Activated T-helper 2 cell treated with anti-CD3 and anti-CD28 coated beads, Interferon-gamma antibody, Interleukin-2, Interleukin-4, amounts not matched to agents 10 μg/mL and 5 μg/mL and 100 μg/mL, durations not matched to agents 14 hours and 24 hours and 36 hours (primary cell): ENCODE measurements at places on chromosomes 3 and 15.

DNA sequence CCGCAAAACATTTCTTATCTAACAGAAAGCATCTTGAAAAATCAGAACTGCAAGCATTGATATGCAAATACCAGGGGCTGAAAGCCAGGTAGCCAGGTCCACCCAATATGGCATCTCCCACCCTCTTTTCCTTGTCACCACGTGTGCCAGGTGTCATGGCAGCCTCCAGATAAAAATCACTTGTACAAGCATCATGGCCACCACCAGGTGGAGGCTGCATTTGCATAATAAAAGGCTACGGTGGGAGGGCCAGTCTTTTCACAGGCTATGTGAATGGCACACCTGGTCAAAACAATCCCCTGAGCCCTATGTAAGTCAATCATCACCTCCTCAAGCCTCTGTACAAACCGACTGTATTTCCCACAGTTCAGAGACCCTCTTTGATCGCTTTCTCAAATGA, 1233.1 kb upstream of the ALCAM start:
- no peak for DNase-seq

DNA sequence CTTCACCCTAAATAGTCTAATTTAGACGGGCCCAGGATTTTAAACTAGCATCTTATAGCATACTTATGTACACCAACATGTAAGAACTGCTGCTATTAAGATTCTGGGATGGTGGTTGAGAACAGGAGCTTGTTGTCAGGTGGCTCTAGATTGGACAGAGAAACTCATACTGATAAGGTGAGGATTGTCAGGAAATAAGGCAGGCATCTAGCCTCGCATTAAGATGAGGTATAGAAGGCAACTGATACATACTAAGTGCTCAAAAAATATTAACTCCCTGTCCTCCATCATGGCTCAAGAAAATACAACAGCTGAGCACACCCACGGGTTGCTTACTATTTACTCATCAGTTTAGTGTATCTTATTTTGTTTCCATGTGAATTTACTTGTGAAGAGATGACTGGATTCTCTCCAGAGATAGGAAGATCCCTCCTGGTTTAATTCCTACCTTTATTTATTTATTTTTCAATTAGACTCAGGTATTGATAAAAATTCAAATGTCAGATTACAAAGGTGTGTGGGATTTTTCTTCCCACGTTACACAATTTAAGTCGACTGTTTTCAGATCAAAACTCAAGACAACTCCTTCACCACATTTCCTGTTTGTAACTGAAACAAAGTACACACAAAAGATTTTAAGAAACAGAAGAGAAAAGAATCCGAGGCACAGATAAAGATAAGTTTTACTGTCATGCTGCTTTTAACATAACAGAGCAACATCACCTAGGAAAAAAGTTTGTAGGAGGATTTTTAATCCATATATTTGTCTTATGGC, at the start of gene TRAT1:
TSS of gene TRAT1 (plus strand) at position 664 of the 775 bp plus-strand sequence. CDS start 142 bp downstream, outside the sequence.
- DNase-seq = no peak

- DNase-seq = no peak
These were observed 9.6 kb downstream of the CLEC3B start for GRCh38 chr3:45035441-45036301.

DNA sequence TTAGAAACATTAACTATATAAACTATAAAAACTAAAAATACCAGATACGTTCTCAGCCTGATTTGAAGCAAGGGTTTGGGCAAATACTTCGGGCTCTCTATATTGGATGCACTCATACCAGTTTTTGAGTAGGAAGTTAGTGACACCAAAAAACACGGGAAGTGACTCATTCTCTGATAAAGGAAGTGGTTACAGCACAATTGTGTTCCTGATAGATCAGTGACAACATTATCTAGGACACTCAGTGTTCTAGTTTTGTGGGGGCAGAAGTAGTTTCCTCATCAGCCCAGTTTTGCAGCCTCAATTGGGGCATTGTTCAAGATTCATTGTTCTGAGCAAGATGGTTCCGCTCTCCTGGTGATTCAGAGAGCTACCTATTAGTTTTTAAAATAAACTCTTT, 469.6 kb upstream of the DPPA4 start:
- DNase-seq = peak; percentile 26

- no peak for DNase-seq
These were observed 127.5 kb upstream of the CD96 start for GRCh38 chr3:111414531-111414930.

DNA sequence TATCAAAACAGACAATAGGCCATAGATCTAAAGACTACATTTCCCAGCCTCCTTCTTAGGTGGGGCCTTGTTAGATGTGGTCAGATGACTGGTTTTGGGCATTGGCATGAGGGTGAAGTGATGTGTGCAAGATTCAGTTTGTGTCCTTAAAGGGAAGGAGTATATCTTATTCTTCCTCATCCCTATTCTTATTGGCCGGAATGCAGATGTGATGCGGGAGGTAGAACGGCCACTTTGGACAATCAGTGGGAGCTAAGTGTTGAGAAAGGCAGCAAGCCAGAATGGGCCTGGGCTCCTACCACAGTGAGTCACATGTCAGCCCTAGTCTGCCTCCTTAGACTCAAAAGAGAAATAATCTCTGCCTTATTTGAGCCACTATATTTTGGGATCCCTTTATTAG, 89.8 kb upstream of the MEX3B start:
- DNase-seq = no peak

- no peak for DNase-seq
These were observed 99.7 kb downstream of the TCF12 start for GRCh38 chr15:57018151-57018550.
